SJCRH30 (cell line): ENCODE measurements at places on chromosomes 13 and 19. TPM values are rescaled to one million over a fixed set of nuclear protein-coding genes. Genes with fewer than 3 reads are reported as not detected.

Gene KIR3DL2
- total RNA-seq, result not detected in 2 replicates

Gene BCAM
- total RNA-seq, result 15.5 and 15.9 TPM in 2 replicates

Gene DGKH
- 5.9 and 8.6 TPM in 2 replicates for total RNA-seq

Gene LYL1
- 0.08 TPM in 1 of 2 replicates, not detected in the other for total RNA-seq

Gene SLC8A2
- total RNA-seq, result 0.10 TPM in 1 of 2 replicates, not detected in the other

Gene DAND5
- not detected in 2 replicates for total RNA-seq

Gene ZNF112
- 8.5 and 11.7 TPM in 2 replicates for total RNA-seq

Gene RRAS
- 7.5 and 7.6 TPM in 2 replicates for total RNA-seq

Gene RFPL4AL1
- 0.61 and 1.1 TPM in 2 replicates for total RNA-seq

Gene CBLC
- not detected in 2 replicates for total RNA-seq

Gene FAM216B
- total RNA-seq, result not detected in 2 replicates
